ENCODE measurements at places on chromosomes 5 and 9.

GRCh38 chr9:95788021-95788420 lies 87.5 kb upstream of the ERCC6L2 start:
- no peak for DNase-seq

DNA sequence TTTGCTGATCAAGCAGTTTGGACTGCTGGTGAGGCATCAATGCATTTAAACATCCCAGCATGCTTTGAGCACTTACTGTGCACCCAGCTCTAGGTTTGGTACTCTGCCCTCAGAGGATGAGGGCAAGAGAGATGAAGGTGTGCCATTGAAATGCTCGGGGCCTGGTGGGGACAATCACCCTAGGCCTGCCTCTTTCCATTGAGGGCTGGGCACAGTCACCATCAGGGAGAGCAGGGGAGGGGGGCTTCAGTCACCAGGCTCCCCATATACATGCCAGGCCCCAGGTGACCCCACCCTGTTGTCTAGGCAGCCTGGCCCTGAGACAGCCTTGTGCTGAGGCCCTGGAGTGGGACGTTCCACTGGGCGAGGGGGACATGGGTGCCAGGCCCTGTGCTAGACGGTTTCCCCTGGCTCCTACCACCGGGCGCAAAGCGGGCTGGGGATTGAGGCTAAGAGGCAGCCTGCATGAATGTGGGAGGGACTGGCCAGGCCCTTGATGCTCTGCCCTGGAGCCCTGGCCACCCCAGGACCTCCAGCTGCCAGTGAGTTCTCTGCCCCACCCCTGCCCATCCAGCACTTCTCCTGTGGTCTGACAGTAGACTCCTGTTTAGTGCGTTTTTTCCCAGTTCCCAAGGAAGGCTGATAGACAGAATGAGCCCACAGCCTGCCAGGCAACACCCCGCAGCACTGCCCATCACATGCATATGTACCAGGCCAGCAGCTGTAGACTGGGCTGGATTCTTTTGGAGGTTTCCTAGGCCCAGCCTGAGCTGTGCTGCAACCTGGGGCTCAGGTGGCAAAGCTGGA lies 18.9 kb downstream of the TCF7 start:
- DNase-seq, result no peak

DNA sequence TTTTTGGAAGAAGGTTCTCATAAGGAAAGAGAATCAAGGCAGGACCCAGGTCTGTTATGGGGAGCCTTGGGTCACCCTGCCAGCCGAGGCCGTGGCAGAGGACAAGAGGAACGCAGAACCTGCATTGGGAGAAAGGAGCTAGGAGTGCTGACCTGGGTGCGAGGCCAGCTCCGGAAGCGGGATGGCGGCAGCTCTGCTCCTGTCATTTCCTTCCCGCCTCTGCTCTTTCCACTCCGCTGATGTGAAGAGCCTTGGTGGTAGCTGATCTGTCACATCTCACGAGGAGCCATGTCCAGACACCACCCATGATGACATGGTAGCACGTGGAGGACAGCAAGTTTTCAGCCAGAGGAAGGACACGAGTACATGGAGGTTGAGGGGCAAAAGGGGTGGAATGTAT lies 109.5 kb upstream of the COL5A1 start:
- DNase-seq, result no peak

GRCh38 chr5:151202381-151203139 lies 21.3 kb downstream of the CCDC69 start:
- DNase-seq, result peak; percentile 73

- DNase-seq, result no peak
These were observed 141.3 kb upstream of the EPB41L4A start for GRCh38 chr5:112560371-112560770.

GRCh38 chr9:96150324-96151227 lies 151.4 kb downstream of the HSD17B3 start:
- no peak for DNase-seq

DNA sequence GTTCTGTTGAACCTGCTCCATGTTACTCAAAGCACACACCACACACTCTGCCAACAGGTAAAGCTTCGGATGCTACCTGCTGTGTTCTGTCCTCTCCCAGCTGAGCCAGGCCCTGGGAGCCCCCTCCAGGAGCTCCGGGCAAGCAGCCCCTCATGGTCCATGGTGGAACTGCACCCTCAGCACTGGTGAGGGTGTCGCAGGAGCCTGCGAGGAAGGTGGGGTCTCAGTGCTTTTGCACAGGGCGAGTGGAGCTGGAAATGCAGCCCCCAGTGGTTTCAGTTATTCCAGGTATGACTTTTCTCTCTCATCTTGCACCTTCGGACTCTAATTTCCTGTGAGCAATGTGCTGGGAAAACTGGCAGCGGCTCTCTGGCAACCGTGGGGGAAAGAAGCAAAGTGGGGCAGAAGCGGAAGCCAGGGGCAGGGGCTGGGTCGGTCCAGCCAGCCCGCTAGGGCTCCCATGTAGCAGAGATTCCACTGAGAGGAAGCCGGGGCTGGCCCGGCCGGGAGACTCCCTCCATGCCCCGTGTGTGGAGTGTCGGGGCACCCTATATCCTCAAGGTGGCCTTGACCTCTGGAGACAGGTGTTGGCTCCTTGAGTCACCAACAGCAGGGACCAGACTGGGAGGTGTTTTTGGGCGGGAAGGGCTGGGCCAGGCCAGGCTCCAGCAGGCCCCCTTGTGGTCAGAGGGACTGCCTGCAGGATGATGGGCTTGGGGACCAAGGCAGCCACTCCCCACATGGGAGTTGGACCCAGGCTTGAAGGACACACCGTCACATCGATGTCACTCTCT lies 75.6 kb upstream of the PRSS3 start:
- peak; percentile 17 for DNase-seq

GRCh38 chr5:20833081-20833627 lies 845.2 kb upstream of the CDH18 start:
- peak; percentile 2 for DNase-seq

DNA sequence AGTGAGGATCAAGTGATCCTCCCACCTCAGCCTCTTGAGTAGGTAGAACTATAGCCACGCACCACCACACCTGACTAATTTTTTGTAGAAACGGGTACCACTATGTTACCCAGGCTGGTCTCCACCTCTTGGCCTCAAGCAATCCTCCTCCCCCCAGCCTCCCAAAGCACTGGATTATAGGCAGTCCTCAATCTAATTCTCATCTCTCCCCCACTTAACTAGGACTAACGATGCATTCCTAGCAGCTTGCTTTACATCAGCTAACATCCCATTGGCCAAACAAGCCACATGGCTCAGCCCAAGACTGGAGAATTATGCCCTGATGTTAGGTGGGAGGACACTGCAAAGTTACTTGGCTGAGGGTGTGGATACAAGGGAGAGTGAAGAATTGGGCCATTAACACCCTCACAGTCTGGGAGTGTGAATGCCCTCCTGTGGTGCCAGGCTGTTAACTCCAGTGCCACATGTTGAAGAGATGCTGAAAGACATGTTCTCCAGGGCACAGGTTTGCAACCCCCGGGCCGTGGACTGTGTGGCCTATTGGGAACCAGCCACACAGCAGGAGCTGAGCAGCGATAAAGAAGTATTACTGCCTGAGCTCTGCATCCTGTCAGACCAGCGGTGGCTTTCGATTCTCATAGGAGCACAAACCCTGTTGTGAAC lies 5.3 kb upstream of the ZNF367 start:
- DNase-seq, result no peak

DNA sequence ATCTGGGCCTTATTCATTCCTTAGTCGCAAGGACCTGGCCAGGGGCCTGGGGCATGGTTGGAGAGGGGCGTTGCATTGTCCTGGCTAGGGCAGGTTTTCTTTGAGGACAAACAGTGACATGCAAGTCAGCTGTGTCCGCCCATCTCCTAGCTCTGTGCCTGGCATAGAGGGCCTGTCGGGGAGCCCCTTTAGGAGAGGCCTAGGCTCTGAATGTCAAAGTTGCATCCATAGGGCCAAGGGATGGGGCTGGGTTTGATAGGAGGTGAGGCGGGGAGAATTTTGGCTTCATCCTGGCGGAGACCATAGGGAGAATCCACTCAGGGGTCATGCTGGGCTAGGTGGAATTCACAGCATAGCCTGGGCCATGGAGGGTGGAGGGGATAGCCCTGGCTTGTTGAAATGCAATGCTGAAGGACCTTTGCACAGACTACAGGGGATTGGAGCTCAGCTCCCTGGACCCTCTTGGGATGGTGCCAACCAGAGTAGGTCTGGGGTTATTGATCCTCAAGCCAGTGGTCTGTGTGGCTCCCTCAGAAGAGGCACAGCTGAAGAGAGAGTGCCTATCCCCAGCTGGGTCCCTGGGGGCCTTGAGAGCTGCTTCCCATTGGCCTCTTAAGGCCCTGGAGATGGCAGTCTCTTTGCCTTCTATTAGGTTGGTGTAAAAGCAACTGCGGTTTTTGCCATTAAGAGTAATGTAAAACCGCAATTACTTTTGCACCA lies 104.0 kb downstream of the RGS3 start:
- DNase-seq, result no peak

DNA sequence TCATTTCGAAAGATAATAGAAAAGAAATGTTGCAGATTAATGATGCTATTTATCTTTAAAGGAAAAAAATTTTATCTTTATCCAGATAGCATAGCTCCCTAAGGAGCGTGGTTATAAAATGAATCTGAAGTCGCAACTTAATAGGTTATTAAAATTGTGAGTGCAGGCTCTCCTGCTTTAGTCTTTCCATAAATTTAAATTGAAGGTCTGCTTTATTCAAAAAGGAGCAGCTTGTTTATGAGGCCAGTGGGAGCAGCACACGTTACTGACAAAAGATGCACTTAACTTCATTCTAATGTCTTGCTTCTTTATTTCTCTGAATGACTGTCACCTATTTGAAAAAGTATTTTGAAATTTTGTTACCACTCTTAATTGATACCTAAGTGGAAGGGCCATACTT lies 95.0 kb downstream of the ZCCHC7 start:
- DNase-seq, result no peak

- no peak for DNase-seq
These were observed 230.1 kb upstream of the PANK3 start for GRCh38 chr5:168809218-168809617.

DNA sequence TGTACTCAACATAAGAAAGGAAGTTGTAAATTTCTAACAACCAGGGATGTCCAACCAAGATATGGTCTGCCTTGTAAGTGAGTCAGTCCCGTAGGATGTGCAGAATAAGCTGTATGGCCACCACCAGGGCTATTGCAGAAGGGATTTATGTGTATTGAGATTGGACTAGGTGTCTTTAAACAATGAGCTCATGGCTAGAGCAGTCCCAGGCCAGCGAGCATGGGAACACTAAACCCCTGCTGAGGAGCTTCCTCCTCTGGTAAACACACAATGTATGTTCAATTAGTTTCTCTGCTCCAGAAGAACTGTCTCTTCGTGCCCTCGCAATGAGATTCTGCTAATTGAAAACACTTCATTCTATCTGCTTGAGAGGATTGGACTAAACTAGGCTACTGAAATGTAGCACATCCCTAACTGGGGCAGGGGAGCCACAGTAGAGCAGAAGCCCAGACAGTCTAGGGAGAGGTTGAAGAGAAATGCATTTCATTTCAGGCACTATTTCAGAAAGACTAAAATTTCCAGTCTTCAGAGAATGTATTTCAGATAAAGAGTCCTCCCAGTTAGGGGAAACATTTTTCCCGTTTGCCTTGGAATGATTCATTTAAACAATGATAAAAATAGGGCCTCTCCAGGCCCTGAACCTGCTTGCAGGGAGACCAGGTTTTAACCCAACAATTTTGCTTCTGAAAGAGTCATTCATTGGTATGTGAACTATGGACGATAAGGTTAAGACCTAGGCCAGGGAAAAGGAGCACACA lies 154.7 kb downstream of the FAM114A2 start:
- peak; percentile 31 for DNase-seq

DNA sequence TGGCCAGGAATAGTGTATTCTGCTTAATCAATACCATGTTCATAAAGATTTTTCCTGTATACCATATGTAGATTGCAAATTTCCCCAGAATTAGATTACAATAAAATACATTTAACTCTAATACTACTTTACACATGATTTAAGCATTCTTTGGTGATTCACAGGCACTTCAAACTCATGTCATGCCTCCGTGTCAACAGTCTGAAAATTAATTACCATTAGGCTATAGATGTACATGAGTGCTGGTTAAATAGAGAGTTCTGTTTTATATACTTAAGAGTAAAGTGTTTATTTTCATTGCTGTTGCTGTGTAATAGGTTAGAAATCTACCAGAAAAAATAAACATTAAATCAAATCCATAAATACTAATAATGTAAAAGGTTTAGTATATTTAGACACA lies 159.8 kb downstream of the ZSWIM6 start:
- DNase-seq, result no peak

- no peak for DNase-seq
These were observed 172.3 kb downstream of the SEMA5A start for GRCh38 chr5:9373571-9373970.

GRCh38 chr5:85441156-85441555 lies 1056.5 kb upstream of the EDIL3 start:
- DNase-seq, result peak; percentile 0
